Activated CD8-positive, alpha-beta memory T cell treated with anti-CD3 and anti-CD28 coated beads, Interleukin-2, amount 50 U/mL, for 48 hours (primary cell): ENCODE measurements at places on chromosomes 1 and 21.

DNA sequence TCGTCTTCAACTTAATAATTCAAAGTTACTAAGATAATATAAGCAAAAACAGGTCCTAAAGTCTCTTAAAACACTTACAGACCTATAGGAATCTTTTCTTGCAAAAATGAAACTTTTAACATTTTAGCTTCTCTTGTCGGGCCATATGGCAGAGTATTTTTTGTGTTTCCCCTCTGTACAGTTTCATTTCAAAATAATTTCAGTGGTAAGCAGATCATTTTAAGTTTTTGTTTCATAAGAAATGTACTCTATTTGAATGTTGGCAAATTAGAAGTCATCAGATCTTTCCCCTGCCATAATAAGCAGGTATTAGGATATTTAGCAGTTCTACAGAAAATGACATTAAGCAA is 37.9 kb downstream of the RGL1 start:
- DNase-seq: no peak

DNA sequence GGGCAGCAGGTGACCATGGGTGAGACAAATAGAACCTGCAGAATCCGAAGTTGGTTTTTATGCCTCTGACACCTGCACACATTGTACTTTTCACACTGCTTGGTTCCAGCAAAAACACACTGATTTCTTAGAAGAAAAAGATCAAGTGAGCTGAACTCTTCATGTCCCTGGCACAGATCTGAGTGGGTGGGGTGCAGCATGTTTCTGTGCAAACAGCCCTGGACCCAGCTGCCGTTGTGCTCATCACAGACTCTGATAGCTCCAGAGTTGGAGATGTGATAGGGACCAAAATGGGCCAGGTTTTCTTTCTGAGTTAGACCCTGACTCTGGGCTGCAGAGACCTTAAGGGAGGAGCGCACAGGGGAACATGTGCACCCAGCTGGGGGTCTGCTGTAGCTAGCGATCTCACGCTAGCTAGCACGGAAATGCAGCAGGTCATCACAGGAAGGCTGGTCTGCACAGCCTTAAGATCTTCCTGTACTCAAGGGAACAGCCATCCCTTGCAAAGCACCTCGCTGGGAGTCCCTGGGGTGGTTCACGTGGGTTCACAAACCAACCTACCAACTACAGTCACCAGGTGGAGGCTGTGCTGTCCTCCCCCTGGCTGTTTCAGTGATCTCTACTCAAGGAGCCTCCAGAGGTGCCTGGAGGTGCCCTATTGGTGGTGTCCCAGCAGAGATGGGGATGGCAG is 291.1 kb downstream of the PTPRU start:
- DNase-seq: peak; percentile 20

DNA sequence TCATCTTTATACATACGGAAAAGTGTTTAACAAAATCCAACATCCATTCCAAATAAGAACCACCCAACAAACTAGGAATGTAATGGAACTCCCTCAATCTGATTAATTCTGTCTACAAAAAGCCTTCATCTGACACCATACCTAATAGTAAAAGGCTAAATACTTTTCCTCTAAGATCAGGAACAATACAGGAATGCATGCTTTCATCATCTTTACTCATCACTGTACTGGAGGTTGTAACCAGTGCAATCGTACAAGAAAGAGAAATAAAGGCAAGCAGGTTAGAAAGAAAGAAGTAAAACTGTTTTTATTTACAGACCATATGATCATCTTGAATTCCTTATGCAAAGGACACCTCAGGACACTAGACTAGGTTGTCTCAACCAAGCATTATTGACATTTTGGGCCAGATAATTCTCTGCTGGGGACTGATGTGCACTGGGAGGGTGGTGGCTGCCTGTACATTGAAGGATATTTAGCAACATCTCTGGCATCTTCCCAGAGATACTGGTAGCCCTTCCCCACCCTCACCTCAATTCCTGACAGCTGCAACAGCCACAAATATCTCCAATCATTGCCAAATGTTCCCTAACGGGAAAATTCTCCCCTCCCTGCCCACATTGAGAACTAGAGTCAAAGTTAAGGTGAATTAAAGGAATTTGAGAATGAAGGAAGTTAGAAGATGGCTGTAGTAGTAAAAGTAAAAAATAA is 30.6 kb upstream of the INSL5 start:
- no peak for DNase-seq

GRCh38 chr1:145778146-145778540 is 45.8 kb downstream of the RNF115 start:
- no peak for DNase-seq

DNA sequence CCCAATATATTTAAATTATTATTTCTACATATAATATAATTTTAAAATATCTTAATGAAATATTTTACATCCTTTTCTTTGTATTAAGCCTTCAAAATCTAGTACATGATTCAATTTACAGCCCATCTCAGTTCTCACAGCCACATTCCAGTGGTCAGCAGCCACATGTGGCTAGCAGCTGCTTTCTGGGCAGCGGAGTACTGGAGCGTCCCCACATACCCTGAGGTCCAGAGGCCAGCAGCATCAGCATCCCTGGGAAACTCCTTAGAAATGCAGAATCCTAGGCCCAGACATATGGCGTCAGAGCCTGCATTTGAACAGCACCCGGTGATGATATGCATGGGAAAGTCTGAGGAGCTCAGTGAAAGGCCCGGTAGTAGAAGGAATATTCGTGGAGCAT is 8.6 kb upstream of the LHX4 start:
- no peak for DNase-seq

- DNase-seq: no peak
These were observed 224.9 kb downstream of the GREM2 start for GRCh38 chr1:240387051-240387450.

DNA sequence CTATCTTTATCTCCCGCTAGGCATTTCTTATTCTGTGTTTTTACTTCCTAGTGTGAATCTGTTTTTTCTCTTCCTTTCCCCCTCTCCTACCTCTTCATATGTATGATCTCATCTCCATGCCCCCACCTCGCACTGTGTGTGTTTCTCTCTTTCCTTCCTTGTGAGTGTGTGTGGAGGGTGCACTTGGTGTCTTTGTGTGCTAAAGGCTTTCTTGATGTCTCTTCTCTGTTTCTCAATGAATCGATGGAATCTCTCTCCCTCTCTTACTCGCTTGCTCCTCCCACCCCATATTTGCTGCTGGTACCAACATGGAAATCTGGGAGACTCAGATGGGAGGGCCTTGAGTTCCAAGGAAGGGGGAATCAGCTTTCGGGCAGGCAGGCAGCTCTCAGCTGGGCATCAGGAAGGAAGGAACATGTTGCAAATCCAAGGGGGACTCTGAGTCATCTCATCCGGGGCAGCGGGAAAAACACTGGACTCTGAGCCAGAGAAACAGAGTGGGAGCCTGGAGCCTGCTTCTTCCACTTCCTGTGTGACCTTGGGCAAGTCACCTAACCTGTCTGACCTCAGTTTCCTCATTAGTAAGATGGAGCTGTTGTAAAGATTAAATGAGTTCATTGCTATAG is 147.5 kb downstream of the PTPRU start:
- no peak for DNase-seq

GRCh38 chr1:48216313-48216712 is 6.2 kb upstream of the SLC5A9 start:
- no peak for DNase-seq

DNA sequence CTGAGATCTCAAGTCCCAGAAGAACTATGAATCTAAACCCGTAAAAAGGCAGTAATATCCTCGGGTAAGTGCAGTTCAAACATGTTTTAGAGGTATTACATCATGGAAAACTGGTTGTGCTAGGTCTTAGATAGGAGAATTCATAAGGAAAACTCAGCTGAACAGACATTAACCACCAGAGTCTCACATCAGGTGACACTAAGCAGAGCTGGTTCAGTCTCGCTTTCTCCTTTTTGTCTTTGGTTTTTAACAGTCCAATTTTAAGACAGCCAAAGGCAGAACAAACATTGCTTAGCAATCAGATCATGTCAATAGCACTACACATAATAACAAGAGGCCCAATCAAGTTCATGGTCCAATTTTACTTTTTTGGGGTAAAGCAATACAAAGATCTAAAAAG is 63.1 kb upstream of the MUTYH start:
- no peak for DNase-seq

DNA sequence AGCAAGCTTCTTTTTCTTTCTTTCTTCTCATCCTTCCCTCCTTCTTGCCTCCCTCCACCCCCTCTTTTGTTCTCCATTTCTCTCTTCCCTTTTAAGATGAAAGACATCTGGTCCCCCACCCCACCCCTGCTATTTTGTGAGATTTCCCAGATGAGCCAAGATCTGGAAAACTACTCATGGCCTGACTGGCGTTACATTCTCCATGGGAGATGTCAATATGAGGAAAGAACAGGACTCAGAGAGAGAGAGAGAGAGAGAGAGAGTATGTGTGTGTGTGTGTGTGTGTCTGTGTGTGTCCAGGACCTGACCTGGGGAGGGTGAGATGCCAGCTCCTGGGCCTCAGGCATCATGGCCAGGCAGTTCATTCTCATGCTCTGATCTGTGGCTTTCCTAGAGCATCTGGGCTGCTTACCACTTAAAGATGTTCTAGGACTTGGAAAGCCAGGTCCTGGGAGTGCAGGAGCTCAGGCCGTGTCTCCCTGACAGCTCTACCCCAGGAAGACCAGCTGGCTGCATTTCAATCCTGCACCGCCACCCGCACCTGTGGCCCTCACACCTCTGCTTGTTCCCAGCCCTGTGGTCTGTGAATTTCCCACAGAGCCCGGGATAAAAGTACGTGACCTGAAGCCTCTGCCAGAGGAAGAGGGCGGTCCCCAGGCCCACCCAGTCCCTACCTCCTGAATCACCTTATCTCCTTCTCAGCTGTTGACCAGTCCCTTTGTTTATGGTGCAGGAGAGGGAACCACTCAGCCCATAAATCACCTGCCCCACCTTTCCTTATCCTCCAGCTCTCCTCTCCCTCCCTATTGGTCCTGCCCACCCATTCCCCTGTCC is 3.2 kb upstream of the BEST4 start:
- no peak for DNase-seq

- DNase-seq: peak; percentile 15
These were observed 2.7 kb upstream of the COL6A2 start for GRCh38 chr21:46095083-46095719.

DNA sequence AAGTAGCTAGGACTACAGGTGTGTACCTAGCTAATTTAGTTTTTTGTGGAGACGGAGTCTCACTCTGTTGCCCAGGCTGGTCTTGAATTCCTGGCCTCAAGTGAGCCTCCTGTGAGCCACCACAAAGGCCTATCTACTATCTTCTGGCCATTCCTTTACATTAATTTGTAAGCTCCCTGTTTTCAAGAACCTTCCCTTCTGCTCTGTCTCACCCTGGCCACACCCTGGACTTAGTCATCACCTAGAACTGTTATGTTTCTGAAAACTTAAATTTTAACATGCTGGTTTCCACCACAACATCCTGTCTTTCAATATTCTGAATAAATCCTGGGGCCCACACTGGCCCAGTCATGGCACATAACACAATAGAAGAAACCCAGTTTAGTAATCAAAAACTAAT is 4.9 kb upstream of the B4GALT3 start:
- no peak for DNase-seq

DNA sequence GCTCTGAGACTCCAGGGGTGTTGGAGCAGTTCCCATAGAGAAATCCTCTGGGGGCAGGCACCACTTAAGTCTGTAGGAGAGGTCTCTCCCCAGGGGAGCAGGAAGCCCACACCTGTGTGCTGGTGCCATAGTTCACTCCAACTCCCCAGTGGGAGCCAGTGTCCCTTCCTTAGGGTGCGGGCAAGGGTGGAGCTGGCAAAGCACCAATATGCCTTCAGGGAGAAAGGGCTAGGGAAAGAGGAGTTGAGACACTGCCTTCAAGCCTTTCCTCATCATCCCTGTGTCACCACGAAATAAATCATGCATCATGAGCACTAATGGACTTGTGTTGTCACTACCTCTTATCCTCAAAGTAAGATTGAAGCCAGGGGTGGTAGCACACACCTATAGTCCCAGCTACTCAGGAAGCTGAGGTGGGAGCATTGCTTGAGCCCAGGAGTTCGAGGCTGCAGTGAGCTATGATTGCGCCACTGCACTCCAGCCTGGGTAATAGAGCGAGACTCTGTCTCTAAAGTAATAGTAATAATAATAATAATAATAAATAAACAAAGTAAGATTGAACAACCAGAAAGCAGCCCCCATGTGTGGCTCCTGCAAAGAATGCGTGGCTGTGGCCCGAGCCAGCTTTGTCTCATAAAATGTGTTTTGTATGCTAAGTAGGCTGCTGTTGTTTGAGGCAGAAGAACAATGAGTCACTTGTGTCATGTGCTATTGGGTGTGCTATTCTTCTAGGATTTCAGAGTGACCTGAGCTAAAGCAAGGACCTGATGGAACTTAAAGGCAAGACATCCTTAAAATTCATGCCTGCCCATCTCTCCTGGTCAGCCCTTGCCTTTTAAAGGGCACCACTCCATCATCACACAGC is 6.7 kb upstream of the TIE1 start:
- DNase-seq: no peak

GRCh38 chr1:168121401-168122011 is 15.2 kb downstream of the GPR161 start:
- DNase-seq: no peak

DNA sequence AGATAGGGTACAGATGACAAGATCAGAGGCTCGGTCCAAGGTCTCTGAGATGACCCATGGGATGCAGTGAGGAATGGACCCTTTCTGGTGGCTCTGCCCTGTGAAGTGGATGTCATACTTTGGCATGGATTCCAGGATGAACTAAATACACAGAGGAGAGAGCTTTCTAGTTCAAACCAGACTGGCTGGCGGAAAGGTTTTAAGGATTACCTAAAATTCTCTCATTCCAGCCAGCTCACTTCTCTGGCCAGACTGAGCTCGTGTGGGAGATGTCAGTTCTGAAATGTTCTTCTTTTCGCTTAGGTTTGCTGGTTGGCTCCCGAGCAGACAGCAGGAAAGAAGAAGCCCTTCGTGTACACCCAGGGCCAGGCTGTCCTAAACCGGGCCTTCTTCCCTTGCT is 6.2 kb downstream of the RNPEP start:
- DNase-seq: no peak

DNA sequence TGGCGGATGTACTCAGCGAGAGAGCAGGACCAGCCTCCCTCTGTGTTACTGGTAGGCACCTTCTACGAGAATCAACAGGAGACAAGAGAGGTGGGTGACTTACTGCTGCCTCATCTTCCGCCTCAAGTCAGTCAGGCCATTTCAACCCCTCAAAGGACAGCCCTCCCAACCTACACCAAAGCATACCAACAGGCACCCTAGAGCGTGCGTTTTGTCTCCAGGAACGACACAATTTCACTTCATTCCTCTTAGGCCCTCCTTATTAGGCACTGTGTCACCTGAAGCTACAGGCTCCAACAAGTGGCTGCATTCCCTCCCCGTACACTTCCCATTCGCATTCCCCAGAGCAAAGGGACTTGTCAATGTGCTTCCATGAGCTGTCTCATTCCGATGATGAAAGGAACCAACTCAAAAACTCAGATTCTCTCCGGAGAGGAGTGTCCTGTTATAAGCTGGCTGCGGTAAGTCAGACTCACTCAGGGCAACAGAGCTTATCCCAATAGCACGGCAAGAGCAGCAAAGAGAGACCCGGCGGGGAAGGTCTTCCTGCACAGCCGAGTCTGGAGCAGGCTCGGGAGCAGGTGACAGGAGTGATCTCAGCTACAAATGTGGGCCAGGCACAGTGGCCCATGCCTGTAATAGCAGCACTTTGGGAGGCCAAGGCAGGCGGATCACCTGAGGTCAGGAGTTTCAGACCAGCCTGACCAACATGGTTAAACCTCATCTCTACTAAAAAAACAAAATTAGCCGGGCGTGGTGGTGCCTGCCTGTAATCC is 120.6 kb upstream of the IFFO2 start:
- no peak for DNase-seq
